Chondrocyte (in vitro differentiated cells): ENCODE measurements at places on chromosomes 2 and 18.

DNA sequence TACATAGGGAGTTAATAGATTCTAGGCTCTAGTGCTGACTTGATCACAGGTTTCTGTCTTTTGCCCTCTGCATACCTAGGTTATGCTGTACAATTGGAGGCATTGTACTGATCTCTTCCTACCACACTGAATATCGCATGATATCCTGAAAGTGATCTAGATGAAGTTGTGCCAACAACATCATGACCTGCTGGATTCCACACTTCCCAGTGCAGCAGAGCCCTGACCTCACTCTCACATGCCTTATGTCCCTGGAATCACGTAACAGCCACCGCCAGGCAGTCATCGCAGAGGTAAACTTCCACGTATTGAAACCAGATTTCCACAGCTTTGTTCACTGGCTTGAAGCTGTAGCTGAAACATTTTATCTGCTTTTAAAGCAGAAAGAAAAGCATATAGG, 214.0 kb downstream of the ANKRD30B start:
- DNase-seq = no peak

GRCh38 chr2:241561832-241562231, 3.3 kb downstream of the BOK start:
- DNase-seq = peak; percentile 95

DNA sequence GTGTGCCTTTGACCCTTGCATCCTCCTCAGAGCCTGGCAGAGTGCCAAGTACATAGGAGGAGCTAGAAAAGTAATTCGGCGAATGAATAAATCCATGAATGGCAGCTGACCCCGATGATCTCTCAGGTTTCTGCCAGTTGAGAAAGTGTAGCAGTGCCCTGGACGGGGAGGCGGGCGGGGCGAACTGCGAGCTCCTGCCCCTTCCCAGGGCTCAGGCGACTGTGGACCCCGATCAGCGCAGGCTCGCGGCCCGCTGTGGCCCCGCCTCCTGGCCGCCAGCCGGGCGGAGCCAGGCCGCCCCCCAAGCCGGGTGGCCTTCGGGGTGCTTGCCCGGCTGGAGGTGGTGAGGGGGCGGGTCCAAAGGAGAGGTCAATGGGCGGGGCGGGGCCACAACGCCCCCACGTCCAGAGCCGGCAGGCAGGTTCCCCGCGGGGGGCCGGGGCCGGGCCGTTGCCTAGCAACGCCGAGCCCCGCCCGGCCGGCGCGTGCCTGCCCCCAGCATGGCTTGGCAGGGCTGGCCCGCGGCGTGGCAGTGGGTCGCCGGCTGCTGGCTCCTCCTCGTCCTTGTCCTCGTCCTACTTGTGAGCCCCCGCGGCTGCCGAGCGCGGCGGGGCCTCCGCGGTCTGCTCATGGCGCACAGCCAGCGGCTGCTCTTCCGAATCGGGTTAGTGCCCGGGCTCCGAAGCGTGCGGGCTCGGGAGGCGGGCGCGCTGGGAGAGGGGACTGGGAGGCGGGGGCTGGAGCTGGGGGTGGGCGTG, 30.6 kb upstream of the TMBIM1 start:
- no peak for DNase-seq

- DNase-seq = no peak
These were observed 105.8 kb downstream of the WDR7 start for GRCh38 chr18:56756966-56757365.

DNA sequence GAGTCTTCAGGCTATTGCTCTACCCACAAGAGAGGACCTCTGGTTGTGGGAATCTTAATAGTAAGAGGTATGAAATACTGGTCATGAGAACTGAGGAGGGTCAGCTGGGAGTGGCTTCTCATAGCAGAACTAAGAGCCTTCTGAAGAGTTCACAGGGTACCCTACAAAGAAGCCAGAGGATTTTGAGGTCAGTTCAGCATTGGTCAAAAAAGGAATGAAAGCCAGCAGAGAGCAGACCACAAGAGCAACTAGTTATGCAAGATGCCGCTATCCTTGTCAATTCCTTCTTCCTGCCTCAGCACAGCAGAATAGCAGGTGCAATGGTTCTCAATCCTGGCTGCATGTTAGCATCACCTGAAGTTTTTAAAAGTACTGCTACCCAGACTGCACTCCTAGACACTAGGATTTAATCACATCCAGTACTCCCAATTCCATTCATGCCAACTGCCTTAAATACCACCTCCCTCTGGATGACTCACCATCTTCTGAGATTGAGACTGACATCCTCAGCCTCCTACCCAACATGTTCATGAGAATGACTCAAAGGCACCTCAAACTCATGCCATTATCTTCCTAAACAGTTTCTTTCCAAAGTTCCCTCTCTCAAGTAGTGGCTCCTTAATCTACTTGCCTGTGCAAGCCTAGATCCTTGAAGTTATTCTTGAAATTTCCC, 81.0 kb upstream of the RBMS1 start:
- DNase-seq = no peak
